Stimulated activated CD8-positive, alpha-beta memory T cell treated with anti-CD3 and anti-CD28 coated beads, Interleukin-2, amount 100 ng/mL, for 1 hour (primary cell): ENCODE measurements at places on chromosomes 1 and 21.

GRCh38 chr1:90208949-90209348 is 214.0 kb downstream of the ZNF326 start:
- DNase-seq = no peak

DNA sequence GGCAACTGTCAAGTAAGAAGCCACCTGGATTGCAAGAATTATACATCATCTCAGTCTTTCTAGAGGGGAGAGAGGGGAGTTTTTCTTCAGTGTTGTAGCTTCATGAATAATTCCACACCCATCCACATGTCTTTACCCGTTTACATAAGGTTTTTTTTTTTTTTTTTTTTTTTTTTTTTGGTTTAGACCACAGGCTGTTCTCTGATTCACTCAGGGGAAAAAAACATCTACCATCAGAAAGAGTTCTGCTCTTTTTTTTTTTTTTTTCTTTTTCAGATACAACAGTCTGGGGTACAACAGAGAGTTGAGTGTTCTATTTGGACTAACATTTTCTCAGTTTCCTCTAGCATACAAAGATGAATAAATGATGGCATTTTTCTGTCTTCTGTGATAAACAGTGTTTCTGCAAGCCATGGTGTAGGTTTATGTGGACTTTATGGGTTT is 4.9 kb upstream of the KIF14 start:
- DNase-seq = no peak

DNA sequence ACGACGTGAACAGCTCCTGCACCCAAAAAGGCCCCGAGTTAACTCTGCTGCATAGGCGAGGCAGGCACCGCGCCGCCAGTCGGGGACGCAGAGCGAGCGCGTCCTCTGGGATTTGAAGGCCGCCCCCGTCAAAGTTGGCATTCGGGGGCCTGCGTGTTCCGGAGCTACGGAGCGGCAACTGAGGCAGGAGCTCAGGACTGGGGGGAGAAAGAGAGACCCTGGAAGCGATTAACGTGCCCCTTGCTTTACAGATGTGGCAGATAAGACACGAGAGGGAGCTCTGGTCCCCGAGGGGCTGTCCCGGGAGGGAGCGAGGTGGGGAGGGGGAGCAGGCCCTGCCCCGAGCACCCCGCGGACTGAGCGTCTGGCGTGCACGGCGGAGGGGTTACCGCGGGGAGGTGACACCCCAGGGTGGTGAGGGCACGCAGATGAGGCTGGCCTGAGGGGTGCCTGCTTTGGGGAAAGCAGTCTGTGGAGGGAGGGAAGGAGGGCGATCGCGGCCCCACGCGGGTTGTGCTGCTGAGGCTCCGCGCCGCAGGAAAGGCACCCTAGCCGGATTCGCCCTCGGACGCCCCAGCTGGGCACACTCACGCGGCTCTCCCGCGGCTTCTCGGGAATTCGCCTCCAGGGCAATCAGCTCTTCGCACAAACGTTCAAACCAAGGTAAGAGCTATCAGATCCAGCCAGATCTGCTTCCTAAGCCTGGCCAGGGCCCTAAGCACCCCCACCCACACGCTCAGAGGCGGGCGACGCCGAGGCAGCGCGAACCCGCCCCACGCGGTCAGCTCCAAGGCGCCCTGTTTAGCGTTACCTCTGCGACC is 26.5 kb downstream of the ACTA1 start:
- DNase-seq = no peak

GRCh38 chr1:241950390-241950789 is 7.2 kb upstream of the BECN2 start:
- no peak for DNase-seq

- no peak for DNase-seq
These were observed 76.3 kb downstream of the UCK2 start for GRCh38 chr1:165903672-165904071.

DNA sequence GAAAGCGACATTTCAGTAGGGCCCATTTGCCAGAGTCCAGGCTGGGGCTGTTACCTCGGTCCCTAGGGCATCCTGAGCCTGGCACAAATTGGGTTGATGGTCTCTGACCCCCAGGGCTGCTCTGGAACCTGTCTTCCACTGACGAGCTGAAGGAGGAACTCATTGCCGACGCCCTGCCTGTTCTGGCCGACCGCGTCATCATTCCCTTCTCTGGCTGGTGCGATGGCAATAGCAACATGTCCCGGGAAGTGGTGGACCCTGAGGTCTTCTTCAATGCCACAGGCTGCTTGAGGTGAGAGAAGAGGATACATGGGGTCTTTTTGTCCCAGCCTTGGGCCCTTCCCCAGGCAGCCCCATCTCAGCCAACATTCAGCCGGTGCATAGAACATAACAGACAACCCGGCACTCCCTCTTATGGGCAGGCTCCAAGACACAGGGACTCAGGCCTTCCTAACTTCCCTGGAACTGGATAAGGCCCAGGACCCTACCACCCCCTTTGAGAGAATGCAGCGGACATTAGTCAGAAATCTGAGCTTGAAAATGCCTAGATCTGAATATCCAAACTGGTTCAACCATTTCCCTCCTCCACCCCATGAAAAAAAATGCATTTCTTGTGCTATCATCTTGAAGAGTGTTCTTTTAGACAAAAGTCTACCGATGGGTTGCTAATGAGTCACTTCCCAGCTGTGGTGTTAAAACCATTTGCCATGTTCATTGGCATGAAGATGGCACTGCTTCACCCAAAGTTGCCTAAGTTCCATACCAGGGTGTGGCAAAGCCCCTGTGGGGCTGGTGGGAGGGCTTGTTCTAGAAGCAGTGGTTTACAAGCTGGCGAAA is 35.4 kb downstream of the PKP1 start:
- no peak for DNase-seq

- no peak for DNase-seq
These were observed 142.1 kb upstream of the COL11A1 start for GRCh38 chr1:103250441-103250861.

DNA sequence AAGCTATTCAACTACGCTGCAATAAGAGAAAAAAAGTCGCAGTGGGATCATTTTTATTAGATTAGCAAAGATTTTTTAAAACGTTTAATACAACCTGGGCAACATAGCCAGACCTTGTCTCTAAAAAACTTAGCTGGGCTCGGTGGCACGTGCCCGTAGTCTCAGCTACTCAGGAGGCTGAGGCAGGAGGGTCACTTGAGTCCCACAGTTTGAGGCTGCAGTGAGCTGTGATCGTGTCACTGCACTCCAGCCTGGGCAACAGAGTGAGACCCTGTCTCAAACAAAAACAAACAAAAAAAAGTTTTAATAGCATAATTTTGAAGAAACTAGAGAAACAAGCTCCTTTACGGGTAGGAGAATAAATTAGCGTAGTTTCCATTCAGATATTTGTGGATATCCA is 1.0 kb upstream of the PRDM15 start:
- DNase-seq = no peak

- no peak for DNase-seq
These were observed 25.8 kb downstream of the FAM151A start for GRCh38 chr1:54597455-54598030.

- DNase-seq = no peak
These were observed 27.4 kb upstream of the AVPR1B start for GRCh38 chr1:206144605-206145004.

GRCh38 chr1:241918879-241919278 is 38.7 kb upstream of the BECN2 start:
- no peak for DNase-seq

- DNase-seq = no peak
These were observed 298.8 kb downstream of the KIF26B start for GRCh38 chr1:245453541-245453940.

DNA sequence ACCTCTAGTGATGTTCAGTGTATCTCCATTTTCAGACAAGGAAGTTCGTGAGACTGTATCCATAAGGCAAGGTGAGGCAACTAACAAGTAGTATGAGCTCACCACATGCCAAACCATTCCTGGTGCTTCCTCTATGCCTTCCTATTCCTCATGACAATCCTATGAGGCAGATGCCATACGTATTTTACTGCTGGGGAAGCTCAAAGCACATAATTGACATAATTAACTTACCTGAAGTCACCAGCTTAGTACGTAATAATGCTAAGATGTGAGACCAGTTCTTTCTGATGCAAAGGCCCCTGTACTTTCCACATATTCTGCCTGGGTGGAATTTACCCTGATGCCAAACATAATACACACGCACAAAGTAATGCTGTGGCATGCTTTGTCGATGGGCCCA is 83.6 kb upstream of the NFIA start:
- no peak for DNase-seq

DNA sequence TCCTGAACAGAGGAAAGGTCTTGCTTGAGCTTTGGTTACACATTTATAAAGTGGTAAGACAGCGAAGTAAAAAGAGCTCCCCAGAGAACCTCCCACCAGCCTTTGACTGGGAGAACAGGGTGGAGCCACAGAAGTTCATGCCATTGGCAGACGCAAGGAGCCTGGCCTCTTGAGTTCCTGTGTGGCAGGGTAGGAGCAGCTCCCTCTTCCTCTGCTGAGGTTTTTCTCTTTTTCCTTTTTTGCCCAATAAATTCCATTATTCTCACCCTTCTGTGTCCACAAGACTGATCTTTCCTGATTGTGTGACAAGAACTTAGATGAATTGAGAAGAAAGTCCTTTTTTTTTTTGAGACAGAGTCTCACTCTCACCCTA is 4.3 kb downstream of the THEM4 start:
- peak; percentile 36 for DNase-seq

DNA sequence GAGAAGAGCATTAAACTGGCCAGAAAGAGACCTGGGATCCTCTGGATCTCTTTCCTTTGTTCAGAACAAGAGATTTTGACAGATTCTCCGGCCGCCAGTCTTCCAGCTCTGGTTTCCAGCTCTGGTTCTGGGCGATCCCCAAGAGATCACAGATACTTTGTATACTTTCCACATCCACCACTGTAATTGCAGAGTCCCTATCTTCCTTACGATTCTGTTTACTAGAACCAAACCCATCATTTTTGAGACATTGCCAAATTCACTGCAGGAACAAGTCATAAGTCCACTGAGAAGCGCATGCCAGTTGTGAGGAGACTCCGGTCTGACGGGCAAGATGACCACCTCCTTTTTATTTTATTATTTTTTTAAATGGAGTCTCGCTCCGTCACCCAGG is 505.2 kb downstream of the SMYD3 start:
- DNase-seq = no peak

GRCh38 chr1:117615474-117615873 is 9.6 kb downstream of the TENT5C start:
- no peak for DNase-seq
